ENCODE measurements at places on chromosomes 12 and 14.

DNA sequence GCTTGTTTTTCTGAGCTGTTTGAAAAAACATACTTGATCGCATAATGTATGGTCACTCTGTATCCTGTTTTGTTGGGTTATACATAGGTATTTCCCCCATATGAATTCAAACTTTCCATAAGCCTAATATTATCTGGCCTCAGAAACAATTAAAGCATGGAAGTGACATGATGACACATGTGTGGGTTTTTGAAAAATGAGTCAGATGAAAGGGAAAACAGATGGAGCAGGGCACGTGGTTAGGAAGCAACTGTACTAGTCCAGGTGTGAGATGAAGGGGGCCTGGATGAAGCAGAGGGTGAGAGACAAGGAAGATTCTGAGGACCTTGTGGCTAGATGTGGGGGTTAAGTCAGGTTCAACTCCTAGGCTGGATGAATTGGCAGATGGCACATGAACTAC is 92.7 kb upstream of the DNM1L start:
- DNase-seq = no peak

DNA sequence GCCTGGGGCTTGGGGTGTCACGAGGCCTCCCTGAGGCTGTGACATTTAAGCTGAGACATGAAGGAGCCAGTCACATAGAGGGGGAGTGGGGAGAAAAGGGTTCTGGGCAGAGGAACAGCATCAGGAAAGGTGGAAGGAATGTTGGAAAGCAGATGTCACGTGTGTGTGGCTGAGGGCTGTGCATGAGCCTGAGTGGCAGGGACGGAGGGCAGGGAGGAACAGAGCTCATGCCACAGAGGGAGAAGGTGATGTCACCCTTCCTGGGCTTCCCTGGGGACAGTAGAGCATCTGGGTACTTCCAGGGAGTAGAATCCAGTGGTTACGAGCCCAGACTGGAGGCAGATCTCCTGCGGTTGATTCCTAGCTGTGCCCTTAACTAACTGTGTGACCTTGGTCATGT is 32.0 kb upstream of the JDP2 start:
- no peak for DNase-seq

- DNase-seq = peak; percentile 85
Measured at GRCh38 chr14:23301288-23301968, 1.2 kb downstream of the PPP1R3E start.

GRCh38 chr12:131041968-131042833 is 88.5 kb downstream of the ADGRD1 start:
- DNase-seq = no peak

GRCh38 chr14:93281937-93282336 is 50.9 kb downstream of the BTBD7 start:
- no peak for DNase-seq

DNA sequence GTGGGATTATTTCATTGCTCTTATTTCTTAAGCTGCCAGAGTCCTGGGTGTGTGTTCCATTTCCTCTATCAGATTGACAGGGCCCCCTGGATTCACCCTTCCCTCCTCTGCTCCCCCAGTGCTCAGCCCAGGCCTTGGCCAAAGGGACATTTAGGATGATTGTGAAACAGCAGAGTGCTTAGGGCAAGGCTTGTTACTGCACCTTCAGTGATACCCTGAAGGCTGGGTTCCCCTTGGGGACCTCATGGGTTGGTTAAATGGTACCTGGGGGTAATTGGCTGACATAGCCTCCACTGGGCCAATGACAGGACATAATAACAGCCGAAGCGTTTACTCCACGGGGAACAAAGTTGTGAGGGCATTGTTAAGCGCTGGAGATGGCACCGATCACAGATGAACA is 1.3 kb upstream of the KRT72 start:
- no peak for DNase-seq

DNA sequence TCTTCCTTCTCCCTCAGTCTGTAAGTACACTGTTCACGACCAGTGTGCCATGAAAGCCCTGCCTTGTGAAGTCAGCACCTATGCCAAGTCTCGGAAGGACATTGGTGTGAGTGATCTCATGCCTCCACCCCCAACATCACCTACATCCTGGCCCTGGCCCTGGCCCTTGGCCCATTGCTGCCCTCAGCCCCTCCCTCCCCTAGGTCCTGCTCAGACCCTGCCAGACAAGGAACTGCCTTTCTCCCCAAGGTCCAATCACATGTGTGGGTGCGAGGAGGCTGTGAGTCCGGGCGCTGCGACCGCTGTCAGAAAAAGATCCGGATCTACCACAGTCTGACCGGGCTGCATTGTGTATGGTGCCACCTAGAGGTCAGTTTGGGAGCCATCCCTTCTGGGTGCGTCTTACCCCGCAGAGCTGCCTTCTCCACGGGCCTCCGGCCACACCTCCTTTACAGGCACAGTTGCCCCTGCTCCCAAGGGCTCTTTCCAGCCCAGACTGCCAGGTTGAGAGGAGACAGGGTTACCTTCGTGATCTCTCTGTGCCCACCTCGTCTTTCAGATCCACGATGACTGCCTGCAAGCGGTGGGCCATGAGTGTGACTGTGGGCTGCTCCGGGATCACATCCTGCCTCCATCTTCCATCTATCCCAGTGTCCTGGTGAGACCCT is 9.2 kb downstream of the DGKA start:
- DNase-seq = peak; percentile 67

GRCh38 chr14:78153064-78153341 is 17.2 kb upstream of the NRXN3 start:
- no peak for DNase-seq

DNA sequence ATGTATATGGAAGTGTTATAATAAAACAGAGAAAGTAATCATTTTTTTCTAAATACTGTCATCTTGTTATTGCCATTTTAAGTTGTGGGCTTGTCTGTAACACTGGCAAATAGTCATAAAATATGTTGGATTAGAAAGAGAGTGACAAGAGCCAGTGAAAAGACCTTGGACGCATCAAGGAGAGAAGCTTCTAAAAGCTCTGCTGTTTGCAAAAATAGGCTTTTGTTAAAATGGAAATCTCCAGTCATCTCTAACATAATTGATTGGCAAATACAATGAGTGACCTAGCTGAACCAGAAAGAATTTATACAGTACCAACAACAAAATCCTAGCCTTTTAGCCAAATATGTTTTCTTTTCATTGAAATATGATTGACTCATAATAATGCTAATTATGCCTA is 245.8 kb upstream of the RMST start:
- no peak for DNase-seq

- DNase-seq = no peak
Measured at GRCh38 chr12:109736552-109737108, 23.0 kb downstream of the FAM222A start.

DNA sequence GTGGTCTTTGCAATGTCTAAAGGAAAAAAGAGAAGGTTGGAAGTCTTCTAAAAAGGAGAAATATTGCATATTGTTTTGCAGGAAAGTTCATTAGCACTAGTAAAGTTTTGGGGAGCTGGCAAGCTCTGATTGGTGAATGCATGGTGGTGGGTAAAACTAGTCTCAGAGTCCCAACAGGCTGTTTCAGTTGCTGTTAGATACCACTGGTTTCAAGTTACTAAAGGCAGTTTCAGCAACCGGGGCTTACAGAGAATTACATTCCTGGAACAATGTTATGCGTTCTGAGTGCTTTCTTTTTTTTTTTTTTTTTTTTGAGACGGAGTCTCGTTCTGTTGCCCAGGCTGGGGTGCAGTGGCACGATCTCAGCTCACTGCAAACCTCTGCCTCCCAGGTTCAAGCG is 208.2 kb downstream of the EPS8 start:
- DNase-seq = no peak

DNA sequence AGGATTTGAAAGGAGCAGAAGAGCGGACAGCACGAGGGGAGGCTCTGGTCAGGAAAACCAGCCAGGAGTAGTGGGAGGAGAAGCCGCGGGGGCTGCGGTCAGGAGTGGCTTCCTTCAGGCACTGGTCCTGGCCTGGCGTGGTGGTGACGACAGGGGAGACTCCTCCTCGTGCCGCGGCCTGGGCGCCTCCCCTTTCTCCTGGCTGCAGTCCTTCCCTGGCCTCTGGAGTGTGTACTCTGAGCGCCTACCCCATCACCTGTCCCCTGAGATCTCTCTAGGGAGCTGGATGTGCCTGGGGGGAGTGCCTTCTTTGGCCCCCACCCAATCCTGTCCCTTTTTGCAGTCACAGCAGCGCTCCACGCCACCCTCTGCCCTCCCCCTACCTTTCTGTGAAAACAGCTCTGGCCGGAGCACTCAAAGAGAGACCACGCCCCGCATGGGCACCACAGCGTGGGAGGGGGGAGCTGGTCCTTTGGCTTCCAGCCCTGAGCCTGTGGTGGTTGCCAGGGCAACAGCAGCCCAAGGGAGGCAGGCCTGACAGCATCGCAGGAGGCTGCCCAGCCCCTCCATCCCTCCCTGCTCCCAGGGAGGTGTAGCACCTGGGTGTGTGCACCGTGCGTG is 125.9 kb downstream of the CALM1 start:
- DNase-seq = no peak

GRCh38 chr12:106814714-106815113 is 40.2 kb downstream of the RIC8B start:
- no peak for DNase-seq

- no peak for DNase-seq
Measured at GRCh38 chr12:116196752-116197718, 80.5 kb downstream of the MED13L start.

DNA sequence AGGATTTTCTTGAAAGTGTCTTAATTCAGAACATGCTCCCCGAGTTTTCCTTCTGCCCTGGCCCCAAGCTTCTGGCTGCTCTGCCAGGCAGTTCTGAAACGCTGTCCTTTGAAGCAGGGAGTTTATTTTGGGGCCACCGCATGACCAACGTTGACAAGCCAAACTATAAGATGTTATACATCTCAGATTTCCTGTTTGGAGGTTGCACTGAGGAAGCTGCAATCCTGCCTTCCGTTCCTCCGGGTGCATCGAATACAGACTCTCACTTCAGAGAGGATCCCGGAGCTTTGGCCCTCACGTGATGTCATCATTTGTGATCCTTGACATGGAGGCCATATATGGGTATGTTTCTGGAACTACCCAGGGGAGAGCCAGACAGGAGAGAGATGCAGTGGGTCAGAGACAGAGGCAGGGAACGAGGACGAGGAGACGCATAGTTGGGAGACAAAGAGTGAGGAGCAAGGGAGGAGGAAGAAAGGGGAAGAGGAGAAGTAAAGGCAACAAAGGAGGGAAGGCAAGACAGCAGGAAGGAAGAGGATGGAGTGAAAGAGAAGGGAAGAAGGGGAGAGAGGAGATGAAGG is at the start of gene ASB2:
Gene ASB2 (minus strand): TSS at position 94 of the 581 bp plus-strand sequence. CDS start 12,031 bp downstream, outside the sequence.
- no peak for DNase-seq

DNA sequence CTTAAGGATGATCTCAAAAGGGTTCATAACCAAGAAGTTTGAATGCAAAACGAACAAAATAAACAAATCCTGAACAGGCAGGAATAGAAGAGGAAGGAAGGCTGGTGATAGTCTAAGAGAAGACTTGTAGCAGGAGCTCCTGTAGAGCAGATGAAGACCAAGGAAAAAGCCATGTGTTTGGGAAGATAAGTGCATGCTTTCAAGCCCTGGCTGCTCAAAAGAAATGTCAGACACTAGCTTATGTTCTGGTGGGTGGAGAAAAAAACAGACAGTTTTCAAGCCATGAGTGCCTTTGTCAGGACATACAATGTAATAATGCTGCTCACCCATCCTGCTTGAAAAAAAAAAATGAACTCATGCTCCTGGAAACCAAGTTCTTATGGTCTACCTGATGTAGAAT is 27.4 kb downstream of the TAOK3 start:
- no peak for DNase-seq

DNA sequence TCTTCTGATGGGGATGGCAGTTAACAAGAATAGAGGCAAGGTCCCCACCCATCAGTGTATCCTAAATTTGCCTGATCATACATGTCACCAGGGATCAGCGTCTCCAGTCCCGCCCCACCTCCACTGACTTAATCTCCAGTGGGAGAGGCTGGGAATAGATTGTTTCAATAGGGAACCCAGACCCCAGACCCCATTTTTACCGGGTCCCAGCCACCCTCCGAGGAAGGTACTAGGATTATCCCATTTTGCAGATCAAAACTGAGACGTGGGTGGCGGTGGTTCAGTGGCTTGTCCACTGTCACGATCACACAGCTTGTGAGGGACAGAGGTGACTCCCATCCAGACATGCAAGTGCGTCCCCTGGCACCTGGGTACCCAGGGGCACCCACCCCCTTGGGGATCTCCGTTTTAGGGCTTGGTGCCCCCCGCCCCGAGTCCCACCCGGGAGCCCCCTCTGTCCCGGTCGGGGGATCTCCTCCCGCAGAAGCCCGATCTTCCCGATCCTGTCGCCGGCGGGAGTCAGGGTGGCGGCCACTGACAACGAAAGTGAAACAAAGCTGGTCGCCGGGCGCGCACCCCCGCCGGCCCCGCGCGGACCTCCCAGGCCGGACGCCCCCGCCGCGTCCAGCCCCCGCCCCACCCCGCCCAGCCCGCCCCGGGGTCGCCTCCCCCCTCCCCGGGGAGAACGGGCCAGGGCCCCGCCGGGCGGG is 523 bp downstream of the WSB2 start:
- no peak for DNase-seq

- peak; percentile 81 for DNase-seq
Measured at GRCh38 chr14:22852940-22853767, 16.8 kb downstream of the MMP14 start.

DNA sequence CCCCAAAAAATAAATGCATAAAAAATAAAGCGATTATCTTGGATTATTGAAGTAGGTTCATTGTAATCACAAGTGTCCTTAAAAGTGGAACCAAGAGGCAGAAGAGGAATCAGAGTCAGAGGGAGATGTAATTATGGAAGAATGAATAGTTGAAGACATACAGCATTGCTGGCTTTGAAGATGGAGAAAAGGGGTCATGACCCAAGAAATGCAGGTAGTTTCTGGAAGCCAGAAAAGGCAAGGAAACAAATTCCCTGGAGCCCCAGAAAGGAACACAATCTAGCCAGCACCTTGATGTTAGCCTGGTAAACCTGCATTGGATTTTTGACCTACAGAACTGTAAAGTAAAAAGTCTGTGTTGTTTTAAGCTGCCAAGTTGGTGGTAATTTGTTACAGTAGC is 57.5 kb upstream of the PTGR2 start:
- no peak for DNase-seq

- peak; percentile 83 for DNase-seq
Measured at GRCh38 chr12:54324617-54325441, at the start of gene COPZ1. COPZ1 (plus strand) TSS chr12:54325131; CDS start chr12:54325164, 33 bp downstream.

- no peak for DNase-seq
Measured at GRCh38 chr12:49568442-49569162, 660 bp upstream of the MCRS1 start.

DNA sequence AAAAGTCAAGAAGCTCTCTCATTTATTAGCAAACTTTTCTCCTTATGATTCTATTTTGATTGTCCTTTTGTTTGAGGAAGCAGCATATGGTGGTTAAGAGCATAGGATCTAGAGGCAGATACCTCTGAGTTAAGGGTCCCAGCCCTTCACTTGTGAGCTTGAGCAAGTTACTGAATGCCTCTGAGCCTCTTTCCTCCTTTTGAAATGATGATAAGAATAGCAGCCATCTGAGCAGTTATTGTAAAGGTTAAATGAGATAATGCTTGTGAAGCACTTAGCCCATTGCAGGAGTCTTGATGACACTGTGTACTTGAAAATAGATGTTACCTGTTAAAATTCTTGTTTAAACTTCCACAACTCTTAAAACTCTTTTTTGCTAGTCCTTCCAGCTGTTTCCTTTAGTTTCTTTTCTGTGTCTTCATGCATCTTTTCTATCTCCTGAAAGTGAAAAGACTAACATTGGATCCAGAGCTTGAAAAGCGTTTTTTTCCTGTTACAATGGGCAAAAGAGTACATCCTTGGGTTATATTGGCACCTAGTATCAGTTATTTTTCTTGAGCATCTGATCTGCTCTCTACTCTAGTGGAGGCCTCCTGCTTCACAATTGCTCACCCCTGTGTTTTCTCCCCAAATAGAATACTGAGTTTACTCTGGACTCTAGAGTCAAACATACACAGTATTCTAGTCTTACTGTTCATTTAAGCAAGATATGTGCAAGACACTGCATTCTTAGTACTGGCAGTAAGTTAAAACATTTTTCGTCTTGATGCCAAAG is 3.1 kb downstream of the HIF1A start:
- DNase-seq = no peak
